Tongue (tissue), 3 donors: ENCODE measurements at places on chromosomes 5 and 9.

- DNase-seq, result no peak
Observed at GRCh38 chr5:138706655-138707480, 46.4 kb upstream of the CTNNA1 start.

DNA sequence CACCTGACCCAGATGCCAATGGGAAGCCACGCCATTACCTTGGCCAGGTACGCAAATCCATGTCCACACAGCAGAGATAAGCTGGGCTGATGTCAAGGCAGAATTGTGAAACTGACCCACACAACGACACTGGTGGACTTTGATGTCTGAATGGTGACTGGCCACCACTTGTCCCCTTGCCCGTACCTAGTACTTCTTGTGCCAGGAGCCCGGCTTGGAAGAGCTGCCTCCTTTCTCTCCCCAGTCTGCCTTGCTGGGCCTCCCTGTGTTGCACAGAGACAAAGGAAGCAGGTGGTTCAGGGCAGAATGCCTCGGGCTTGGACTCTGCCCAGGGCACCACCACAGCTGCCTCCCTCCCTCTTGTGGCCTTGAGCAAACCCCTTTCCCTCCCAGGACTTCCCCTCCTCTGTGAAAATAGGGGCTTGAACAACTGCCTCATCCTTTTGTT is 23.3 kb downstream of the PTGES2 start:
- DNase-seq, result peak; percentile 88

DNA sequence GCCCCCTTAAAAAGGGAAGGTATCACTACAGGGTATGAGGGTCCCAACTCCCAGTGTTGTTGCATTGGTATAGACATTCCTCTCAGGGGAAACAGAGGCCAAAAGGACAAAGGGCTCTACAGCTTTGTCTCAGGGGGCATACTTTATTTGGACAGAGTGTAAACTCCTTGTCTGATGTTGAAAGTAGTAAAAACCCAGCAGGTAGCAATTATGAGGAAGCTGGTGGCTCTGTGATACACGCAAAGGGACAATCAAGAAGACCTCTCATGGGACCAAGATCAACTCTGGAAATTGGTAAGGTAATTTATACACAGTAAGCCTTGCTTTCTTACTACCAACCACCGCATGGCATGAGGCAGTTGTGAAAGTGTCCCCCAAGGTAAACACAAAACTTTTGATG is 764.6 kb downstream of the CDH12 start:
- DNase-seq, result no peak

- DNase-seq, result peak; percentile 34
Observed at GRCh38 chr5:4640795-4641194, 499.3 kb upstream of the ADAMTS16 start.

- no peak for DNase-seq
Observed at GRCh38 chr9:135804581-135805421, 102.5 kb downstream of the CAMSAP1 start.

GRCh38 chr9:100322954-100323536 is 29.7 kb downstream of the TEX10 start:
- peak; percentile 71 for DNase-seq

- peak; percentile 83 for DNase-seq
Observed at GRCh38 chr5:151383011-151383410, 35.7 kb upstream of the SLC36A2 start.

DNA sequence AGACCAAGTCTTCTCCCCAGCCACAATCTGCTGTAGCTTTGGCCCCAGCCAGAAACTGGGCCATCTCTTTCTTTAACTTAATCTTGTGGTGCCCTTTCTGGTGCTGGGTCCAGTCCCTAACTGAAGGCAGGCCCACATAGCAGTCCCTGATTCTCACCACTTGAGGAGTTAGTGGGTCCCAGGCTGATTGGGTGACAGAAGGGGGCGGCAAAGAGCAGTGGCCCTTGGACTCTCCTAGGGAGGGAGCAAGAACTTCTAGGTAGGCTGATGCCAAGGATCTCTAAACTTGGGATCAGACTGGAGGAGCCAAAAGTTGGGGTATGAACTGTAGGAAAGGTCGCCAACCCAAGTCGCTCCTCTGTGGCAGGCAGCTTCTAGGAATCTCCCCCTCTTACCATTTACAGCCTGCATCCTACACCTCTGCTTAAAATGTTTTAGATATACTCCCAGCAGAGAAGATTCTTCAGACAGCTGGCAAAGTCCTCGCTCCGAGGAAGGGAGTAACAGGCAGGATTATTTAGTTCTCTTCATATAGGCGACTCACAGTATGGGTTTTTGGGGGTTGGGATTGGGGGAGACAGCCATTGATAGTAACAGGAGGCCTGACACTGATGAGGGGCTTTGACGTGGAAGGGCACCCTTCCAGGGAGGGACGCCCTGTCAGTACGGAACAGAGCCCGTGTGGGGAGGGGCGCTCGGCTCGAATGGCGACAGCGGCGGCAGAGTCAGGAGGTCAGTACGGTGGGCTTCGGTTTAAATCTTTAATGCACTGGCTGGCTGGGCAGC is 2.0 kb upstream of the CCL27 start:
- DNase-seq, result peak; percentile 86

DNA sequence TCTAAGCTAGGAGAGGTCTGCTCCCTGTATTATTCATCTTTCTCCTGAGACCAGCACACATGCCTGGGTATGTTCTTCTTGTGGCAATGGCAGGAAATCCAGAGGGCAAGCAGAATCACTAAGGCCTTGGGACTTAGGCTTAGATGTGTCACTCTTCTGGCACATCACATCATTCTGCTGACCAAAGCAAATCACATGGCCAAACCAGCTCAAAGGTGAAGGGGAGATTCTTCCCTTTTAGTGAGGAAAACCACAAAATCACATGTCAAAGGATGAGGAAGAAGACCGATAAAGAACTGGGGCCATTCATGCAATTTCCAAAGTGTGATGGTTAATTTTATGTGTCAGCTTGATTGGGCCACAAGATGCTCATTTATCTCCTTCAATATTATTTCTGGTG is 5.7 kb upstream of the AGGF1 start:
- DNase-seq, result no peak

- no peak for DNase-seq
Observed at GRCh38 chr9:125707472-125707804, 430 bp upstream of the MAPKAP1 start.

DNA sequence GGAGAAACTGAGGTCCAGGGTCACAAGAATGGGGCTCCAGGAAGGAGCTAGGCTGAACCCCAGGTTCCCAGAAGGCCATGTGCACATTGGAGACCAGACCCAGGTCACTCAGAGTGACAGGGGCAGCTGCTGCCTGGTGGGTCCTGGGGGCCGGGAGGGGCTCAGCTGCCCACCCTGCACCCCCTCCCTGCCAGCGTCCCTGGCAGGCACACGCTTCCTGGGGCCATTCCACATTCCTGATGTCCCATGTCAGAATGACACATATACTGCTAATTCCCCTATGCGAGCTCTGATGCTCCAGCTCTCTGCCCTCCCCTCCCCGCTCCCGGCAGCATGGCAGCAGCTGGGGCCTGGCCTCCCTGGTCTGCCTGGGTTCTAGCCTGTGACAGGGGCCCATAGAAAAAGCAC is 14.0 kb downstream of the FGFR4 start:
- peak; percentile 96 for DNase-seq

DNA sequence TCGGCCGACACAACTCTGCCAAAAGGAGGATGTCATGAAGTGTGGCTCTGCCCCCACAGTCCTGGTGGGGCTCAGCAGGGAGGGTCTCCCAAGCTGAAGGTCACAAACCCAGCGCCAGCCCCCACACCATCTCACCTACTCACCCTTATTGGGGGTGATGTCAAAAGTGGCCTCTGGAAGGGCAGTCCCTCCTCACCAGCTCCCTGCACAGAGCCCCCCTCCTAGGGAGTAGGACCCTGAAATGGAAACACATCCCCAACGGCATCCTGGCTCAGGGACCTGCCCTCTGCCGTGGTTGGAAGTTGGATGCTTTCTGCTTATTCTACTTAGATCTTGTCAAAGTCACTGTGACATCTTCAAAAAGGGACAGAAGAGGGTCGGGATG is 89.5 kb downstream of the NSUN2 start:
- DNase-seq, result no peak

- DNase-seq, result no peak
Observed at GRCh38 chr5:137667341-137667740, 68.5 kb downstream of the KLHL3 start.

GRCh38 chr5:104594850-104595249 is 1032.3 kb upstream of the NUDT12 start:
- no peak for DNase-seq

DNA sequence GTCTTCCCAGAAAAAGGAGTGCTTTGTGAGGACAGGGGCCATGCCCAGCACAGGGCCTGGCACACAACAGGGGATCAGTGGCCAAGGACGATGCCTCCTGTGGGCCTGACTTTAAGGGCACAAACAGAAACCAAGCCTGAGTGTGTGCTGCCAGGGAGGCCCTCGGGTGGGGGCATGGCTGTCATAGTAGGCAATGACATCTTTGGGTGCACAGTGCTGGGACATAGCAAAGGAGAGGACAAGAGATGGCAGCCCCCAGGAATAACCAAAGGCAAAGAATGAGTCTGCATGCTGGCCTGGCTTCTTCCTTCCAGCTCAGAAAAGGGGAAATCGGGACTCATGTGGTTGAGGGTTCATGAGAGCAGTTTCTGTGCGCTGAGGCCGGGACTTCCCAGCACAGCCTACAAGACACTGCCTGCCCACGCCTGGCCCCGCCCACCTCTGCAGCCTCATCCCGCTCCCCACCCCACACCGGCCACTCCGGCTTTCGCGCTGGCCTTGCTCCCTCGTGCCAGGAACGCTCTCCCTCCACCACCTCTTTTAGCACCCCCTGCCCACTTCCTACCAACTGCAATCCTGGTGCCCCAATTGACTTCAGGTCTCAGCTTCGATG is 13.8 kb upstream of the LHX2 start:
- DNase-seq, result peak; percentile 49

DNA sequence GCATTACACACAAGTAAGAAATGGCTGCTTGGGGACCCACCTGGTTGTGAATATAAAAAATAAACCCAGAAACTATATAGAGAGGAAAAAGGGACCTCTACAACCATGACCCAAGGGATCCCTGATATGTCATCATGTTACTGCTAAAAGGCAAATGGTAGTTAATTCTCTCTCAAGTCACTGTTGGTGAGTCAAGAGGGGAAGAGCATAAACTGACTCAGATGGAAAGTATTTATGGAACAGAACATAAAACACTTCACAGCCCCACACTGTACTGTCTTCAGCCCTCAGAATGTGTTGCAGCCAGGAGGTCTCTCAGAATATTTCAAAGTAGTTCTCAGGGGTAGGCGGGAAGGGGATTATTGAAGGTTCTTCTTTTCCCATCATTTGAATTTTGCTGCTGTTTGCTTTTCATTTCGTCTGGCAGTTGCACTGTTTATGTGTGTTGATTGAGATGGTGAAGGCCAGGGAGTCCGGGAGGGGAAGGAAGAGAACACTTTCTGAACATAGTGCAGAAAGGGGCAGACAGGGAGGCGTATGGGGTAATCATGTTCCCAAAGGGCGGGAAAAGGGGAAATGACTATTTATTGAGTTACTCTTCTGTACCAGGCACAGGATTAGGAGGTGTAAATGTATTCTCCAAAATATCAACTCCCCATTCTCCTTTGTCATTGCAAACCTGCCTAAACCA is 85.5 kb downstream of the TEK start:
- DNase-seq, result peak; percentile 22

DNA sequence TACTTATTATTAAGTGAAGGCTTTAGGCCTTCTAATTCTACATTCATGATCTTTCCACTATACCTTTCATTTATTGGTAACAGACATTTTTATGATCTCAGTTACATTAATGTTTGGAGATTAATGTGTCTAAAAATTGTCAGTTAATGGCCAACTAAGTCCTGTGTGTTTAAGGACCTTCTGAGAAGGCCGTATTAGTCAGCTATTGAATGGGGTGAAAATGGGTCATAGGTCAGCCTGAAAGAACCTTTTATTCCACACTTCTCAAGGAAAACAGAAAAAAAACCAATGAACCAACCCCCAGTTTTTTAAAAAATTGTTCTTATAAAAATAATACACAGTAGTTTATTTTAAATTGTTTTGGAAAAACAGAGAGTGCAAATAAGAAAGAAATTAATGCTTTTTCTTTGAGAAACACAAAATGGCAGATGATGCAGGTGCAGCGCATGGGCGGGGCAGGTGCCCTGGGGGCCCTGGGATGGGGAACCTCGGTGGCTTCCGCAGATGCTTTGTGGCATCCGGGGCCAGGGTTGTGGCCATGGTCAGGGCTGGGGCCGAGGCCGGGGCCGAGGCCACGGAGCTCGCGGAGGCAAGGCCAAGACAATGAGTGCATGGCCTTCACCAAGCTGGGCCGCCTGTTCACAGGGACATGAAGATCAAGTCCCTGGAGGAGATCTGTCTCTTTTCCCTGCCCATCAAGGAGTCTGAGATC is 141.9 kb downstream of the SPATA31D1 start:
- DNase-seq, result no peak

- no peak for DNase-seq
Observed at GRCh38 chr5:135491038-135491551, 38.9 kb upstream of the TIFAB start.

- DNase-seq, result peak; percentile 6
Observed at GRCh38 chr5:40991168-40991980, 79.8 kb downstream of the MROH2B start.

DNA sequence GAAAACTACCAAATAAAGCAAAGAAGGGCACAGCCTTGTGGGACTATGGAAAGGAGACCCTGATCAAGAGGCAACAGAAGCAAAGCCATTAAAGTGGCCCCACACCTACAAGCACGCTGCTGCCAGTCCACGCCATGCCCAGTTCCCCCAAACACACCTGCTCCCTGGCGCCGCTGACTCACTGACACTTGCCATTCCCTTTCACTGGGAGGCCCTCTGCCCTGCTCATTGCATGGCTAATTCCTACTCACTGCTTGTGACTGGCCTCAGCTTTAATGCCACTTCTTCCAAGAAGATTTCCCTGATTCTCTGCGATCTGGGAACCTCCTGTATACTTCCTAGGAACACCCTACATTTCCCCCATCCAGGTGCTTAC is 71.2 kb upstream of the TAF1L start:
- DNase-seq, result no peak

DNA sequence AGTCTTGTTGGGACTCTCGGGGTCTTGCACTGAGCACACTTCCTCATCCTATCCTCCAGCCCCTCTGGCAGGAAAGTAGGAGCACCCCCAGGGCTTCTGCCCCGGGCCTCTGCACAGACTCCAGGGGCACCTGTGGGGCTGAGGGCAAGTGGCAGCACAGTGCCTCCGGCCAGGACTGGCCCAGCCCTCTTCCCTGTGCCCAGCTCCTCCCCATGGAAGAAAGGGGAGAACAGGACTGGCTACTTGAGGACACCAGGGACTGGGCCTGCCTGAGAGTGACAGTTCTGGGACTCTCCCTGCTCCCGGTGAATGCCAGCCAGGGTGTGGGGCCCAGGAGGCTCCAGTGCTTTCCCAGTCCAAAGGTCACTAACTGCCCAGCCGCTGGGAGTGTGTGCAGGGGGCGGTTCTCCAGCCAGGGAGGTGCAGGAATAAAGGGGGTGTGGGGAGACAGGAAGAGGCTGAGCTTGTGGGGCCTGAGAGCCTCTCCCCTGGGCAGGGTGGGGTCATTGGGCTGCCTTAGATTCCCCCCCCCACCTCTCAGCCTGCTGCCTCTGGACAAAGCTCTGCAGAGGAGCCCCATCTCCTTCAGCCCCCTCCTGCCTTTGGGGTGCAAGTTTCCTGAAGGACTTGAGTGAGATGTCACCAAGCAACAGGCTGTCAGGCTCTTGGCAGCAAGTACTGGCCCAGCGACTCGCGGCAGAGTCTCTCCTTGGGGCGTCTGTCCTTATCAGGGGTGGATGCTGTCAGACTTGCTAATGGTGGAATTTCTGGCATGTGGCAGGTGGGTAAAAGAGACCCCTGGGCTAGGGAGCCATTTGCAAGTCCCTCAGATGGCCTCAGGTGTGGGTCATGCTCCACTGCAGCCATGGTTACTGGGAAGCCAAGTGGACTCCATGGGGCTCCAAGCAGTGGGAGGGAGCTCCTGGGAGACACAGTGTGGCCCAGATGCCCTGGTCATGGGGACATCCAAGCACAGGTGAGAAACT is 19.1 kb upstream of the JADE2 start:
- DNase-seq, result no peak
